Hepatic stellate cell (primary cell): ENCODE measurements at places on chromosomes 6 and 20.

GRCh38 chr6:72709431-72709830 lies 87.6 kb downstream of the KCNQ5 start:
- DNase-seq = no peak

- DNase-seq = peak; percentile 27
Measured at GRCh38 chr20:58310291-58310782, 822 bp downstream of the RAB22A start.

GRCh38 chr6:44171899-44172546 lies 13.4 kb downstream of the CAPN11 start:
- no peak for DNase-seq

- no peak for DNase-seq
Measured at GRCh38 chr6:148359228-148359627, 16.6 kb downstream of the SASH1 start.

DNA sequence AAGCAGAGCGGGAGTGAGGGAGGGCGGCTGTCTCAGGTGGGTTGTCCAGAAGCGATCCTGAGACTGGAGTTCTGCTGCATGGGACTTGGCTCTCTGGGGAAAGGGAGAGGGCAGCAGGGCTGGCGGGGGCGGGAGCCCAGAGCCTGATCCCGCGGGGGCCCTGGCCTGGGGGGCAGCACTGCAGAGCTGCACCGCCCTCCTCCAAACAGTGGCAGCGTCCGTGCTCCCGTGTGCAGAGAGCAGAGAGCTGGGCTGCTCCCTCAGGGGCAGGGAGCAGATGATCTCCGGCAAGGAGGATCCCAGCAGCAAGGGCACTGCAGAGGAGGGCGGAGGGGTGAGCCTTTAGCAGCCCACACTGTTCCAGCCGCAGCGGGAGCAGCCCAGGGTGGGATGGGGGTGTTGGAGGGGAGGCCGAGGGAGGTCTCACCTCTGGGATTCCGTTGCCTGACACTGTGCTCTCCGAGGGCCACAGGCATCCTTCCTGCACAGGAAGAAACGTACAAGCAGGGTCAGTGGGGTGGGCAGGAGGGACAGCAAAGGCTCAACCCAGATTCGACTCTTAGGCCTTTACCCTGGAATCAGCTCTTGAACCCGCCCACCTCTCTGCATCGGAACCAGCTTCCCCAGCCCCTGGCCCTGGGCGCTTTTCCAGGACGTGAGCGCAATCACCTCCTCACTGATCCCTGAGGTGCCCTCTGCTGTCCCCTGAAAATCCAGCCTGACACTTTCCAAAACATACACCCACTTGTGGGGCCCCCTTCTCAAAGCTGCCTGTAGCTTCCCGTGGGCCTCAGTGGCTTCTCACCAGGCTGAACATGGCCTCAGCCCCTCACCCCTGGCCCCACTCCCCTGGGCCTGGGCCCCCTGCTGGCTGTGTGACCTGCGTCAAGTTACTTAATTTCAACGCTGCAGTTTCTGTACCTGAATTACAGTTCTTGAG lies 32.6 kb upstream of the ZBP1 start:
- DNase-seq = peak; percentile 6

GRCh38 chr20:32312718-32313424 lies 35.4 kb downstream of the KIF3B start:
- DNase-seq = no peak

- DNase-seq = no peak
Measured at GRCh38 chr6:28522594-28523240, 3.0 kb upstream of the GPX5 start.

DNA sequence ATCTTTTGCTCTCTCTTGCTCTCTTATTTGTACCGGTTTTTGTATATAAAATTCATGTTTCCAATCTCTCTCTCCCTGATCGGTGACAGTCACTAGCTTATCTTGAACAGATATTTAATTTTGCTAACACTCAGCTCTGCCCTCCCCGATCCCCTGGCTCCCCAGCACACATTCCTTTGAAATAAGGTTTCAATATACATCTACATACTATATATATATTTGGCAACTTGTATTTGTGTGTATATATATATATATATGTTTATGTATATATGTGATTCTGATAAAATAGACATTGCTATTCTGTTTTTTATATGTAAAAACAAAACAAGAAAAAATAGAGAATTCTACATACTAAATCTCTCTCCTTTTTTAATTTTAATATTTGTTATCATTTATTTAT lies 15.9 kb downstream of the VEGFA start:
- no peak for DNase-seq
